ENCODE measurements at places on chromosomes 5 and 9.

DNA sequence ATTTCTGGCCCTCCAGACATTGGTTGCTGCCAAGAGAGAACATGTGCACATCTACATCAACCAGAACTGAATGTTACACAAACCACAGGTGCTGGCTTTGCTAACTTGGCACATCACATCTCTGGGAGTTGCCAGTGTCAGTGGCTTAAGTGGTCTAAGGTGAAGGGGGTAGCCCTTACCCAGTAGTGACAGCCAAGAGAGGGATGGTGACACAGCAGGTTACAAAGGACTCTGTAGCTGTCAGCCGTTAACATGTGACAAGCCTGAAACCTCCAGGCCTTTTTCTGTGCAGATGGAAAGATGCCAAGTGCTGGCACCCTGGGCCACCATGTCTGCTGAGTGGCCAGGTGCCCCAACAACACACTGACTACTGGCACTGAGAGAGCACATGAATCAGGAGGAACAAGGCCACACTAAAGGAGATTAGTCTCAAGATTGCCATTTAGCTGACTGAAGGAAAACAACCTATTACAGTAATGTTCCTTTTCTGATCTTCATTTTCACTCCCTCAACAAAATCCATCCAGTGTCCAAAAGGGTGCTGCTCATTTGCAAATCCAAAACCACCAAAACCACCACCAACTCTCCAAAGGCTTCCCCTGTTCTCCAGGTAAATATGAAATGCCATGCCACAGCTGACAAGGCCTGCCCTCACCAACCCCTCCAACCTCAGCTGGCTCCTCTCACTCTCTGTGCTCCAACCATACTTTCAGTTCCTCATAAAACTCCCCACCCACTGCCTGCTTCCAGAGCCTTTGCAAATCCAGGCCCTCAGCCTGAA, 20.2 kb downstream of the SIL1 start:
- DNase-seq = no peak

- no peak for DNase-seq
Measured at GRCh38 chr5:142109331-142110045, 909 bp downstream of the NDFIP1 start.

- peak; percentile 14 for DNase-seq
Measured at GRCh38 chr5:25119650-25120049, 474.9 kb upstream of the CDH10 start.

GRCh38 chr9:114761523-114761922, 44.3 kb downstream of the TNFSF15 start:
- DNase-seq = no peak

DNA sequence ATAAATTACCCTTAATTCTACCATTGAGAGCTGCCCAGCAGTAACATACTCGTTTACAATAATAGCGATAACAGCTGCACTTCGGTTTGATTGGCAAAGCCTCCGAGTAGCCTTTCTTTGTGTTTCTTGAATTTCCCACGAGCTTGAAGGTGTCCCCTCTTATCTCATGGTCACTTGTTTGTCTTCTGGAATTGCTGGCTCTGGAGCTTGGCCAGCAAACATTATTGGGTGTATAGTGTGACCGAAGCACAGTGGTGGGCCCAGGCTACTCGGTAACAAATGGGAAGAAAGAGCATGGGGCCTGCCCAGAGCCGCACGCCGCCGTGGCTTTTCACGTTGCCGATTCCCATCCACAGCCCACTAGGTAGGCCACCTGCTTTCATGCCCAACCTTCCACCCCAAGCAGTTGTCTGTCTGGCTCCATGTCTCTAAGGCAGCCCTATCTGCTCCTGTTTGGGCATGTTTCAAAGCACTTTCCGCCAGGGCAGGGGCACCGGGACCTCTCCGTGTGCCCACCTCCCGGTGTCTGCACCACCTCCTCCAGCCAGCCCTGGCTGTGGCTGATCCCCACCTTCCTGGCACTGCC, 8.7 kb downstream of the STKLD1 start:
- no peak for DNase-seq

DNA sequence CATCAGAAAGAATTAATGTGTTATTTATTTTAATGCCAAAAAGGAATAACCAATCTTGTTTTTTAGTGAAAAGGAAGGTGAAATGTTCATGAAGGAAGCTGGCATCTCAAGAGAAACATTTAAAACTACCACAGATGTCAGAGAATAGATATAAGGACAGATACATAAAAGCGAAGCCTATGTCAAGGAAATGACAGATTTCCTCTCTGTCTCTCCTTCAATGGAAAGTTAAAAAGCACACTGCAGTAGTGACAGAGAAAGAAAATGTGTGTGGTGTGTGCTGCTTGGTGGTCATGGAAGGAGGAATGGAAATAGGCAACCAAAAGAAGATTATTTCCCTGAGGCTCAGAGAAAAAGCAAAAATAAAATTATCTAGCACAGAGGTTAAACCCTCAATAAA, 9.2 kb downstream of the WNT8A start:
- DNase-seq = no peak

GRCh38 chr5:91641730-91642350, 258.7 kb upstream of the ARRDC3 start:
- peak; percentile 25 for DNase-seq

DNA sequence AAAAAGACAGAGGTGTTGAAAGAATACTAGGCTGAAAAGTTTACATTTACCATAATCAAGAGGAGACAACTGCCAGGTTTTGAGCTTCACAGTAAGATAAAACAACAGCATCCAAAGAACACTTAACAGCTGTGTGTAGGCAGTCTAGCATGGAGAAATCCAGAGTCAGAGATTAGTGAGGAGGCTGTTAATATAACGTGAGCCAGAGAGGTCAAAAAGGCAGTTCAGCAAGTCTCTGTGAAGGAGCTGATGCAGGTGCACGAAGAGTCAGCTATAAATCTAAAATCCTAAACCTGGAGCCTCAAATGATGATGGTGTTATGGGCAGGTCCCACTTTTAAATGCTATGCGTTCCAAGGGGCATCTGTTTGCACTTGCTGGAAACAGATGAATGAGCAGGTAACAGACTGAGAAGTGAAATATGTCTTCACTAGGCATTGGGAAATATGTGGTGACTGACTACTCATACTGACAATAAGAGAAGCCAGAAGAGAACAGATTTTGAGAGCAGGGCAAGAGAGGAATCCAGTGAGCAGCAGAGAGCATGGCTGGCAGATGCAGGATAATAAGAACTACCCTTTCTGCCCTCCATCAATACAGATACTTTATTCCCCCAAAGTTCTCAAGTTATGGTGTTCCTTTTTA, 8.7 kb downstream of the APTX start:
- no peak for DNase-seq

DNA sequence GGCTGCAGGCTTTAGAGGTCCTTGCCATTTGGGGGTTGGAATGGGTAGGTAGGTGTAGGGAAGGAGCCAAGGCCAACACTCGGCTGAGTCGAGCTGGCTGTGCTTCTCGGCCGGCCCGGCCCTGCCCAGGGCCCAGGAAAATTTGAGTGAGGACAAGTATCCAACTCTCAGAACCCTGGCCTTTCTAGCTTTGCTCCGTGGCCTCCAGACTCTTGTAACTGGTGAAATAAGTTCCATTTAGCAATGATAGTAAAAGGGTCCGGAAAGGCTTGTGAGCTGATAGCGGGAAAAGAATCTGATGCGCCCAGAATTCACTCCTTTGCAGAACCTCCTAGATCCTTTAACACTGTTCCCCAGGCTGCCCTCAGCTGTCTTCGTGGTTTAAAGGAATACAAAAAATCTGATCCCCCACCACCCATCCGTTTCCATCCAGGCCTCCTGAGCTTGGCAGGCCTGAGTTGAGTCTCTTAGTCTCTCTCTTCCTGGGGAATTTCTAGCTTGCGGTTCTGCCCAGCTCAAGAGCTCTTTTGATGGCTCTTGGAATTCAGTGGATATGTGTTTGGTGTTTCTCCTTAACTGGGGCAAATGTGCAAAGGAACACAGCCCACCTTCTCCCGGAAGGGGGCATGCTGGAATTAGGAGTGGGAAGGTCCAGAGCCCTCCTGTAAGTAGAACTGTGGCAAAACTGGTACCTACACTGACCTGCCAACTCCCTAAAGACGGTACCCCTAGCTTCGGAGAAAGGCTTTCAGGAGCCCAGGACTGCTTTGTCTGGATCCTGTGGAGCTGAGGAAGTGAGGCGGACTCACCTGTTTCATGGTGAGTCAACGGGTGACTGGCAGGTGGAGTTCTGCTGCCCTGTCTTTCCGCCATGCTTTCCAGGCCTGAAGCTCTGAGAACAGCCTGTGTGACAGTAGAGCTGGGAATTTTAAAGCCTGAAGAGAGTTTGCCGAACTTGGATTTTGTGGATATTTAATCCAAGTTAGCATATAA, 1.7 kb downstream of the DMRT3 start:
- DNase-seq = no peak

GRCh38 chr9:126119731-126120130, 206.9 kb upstream of the MVB12B start:
- no peak for DNase-seq

GRCh38 chr5:141003791-141004611, 37.7 kb downstream of the PCDHAC2 start:
- DNase-seq = no peak

DNA sequence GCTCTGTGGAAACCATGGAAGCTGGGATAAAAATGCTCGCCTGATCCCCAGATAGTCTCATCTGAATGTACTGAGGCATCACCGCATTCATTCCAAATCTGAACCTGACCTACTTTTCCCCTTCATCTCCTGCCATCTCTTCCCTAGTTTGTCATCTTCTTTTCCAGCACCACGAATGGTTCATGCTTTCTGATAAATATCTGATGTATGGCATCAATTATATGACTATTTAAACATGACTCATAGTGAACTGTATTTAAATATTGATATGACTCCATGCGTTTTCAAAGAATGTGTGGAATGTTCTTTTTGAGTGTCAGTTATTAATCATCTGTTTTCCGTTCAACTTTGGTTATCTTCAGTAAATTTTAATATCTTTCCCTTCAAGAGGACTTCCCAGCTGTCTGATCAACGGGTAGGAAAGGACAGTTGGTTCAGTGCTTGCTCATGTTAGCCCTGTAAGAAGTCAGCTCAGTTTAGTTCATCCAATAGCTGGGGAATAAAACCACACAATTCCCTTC, 21.1 kb downstream of the BASP1 start:
- no peak for DNase-seq

DNA sequence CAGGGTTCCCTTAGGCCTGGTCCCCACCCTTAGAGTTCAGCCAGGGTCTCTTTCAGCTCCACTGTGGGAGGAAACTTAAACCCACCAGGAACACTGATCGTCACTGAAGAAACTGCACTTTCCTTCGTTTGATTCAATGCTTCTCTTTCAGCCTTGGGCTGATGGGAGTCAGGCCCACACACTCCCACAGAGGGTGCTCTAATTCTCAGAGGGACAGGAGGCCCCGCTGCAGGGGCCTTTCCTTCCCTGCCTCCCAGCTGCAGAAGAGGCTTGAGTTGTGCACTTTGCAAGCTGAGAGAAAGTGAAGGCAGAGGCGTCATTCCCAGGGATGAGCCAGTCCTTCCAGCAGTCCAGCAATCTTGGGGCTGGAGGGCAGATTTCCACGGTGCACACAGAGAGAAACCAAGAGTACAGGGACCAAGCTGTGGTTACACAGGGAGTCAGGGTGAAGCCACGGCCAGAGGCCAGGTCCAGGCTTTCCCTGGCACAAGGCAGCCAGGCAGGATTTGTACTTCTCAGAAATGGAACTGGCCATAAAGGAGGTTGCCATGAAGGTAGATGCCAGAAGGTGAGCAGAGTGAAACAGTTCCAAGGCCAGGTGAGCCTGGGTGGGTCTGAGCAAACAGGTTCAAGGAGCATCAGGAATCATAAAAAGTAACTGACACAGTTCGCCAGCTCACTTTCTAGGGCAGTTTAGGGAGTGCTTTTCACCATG, 10.4 kb upstream of the GLIPR2 start:
- DNase-seq = no peak

DNA sequence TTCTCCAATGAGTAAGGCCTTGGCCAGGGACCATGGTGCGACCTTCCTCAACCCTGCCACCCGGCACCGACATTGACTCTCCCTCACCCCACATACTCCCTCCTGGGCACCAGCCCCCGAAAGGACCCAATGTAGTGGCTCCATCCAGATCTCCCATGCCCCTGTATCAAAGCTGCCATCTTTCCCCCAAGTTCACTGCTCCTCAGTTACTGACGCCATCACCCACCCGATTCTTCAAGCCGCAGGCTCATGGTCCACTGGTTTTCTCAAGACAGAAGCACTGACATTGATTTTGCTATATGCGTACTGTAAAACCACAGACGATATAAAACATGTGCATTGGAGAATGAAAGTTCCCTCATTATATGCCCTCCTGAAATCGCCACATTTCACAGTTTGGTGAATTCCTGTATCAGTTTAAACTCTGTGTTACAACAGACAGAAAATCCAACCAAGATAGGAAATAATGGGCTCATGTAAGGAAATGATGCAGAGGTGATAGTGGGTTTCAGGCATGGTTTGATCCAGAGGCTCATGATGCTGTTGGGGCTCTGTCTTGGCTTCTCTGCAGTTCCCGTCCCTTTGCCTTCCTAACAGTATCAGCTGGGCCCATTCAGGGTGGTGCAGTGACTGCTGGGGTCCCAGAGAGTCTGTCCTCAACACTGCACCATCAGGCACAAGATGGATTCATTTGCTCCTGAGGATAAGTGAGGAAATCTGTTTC, 207.3 kb upstream of the IER5L start:
- DNase-seq = no peak

GRCh38 chr5:76681287-76681686, 34.6 kb upstream of the F2R start:
- DNase-seq = no peak

DNA sequence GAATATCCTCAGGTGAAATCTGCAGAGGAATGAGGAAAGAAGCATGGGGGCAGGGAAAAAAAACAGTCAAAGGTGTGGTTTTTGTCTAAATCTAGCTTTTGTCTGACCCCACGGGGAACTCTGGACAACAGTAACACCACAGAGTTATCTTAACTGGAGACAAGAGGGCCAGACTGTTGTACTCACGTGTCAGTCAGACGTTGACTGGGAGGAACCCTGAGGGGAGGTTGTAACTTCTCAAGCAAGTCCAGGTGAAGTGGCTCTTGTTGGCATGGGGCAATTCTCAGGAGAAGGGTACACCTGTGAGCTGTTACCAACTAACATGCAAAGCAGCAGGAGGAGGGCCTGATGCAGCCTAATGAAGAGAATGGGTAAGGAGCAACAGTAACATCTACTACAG, 44.1 kb upstream of the SHISAL2B start:
- DNase-seq = no peak

Data from K562 (cell line).